NCI-H748 treated with DMSO at 0.1 percent for 48 hours (cell line): ENCODE measurements at places on chromosomes 5 and 9.

GRCh38 chr9:32426278-32426939 lies 42.0 kb downstream of the ACO1 start:
- DNase-seq = no peak

DNA sequence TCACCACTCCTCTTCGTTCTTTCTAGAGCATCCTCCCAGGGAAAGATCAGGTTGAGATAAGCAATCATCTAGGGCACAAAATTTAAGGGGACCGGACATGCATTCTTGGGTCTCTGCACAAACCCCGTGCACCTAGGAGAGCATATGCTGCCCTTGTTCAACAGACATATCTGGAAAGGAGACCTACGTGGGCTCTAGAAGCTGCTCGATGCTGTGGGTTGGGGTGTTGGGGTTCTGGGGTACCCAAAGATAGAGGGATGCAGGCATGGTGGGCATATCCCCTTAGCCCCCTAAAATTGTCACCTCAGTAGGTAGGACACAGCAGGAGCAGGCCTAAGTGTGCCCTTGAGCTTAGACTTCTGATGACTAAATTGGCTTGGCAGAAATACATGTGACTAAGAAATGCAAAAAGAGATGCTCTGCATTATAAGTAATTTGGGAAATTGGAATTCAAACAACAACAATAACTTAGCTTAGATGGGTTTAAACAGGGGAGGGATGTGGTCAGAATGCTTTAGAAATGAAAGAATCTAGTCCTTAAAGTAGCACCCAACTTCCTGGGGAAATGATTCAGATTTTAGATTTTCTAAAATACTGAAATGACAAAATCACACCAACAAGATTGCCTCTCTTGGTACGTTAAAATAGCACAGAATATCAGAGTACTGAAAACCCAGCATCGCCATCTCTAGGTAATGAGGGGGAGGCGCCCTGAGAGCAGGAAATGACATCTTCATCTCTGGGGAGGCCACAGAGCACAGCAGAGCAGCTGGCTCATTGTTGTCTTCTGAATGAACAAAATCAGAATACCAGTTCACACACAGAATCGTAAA lies 172.3 kb downstream of the GNA14 start:
- peak; percentile 10 for DNase-seq

- DNase-seq = no peak
Measured at GRCh38 chr5:157671592-157672330, 428 bp downstream of the C5orf52 start.

- peak; percentile 64 for DNase-seq
Measured at GRCh38 chr5:177455036-177455660, 8.5 kb downstream of the PRR7 start.

GRCh38 chr5:32143617-32144377 lies 30.3 kb downstream of the GOLPH3 start:
- no peak for DNase-seq

DNA sequence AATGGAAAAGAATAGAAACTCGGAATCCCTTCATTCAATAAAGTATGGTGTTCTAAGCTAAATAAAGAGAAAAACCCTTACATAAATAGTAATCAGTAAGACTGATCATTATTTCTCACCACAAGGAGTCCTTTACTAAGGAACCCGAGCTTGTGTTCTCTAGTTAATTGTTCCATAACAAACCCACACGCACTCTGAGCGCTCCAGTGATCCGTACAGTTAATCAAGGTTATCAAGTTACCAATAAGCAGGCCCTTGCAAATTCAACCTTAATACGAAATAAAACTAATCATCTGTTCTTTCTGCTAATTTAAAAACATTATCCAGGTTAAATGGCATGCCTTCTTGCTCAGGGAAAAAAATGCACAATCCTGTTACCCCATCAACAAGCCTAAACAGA lies 224.4 kb downstream of the FRMD3 start:
- DNase-seq = peak; percentile 42

GRCh38 chr9:557601-558201 lies 283.8 kb upstream of the DMRT1 start:
- no peak for DNase-seq

- no peak for DNase-seq
Measured at GRCh38 chr5:128378196-128378595, 159.8 kb downstream of the FBN2 start.

GRCh38 chr9:126859111-126859510 lies 1.3 kb upstream of the ZBTB34 start:
- DNase-seq = no peak

- no peak for DNase-seq
Measured at GRCh38 chr9:6655036-6655435, 9.5 kb upstream of the GLDC start.

- no peak for DNase-seq
Measured at GRCh38 chr9:136806631-136807201, 1.0 kb upstream of the RABL6 start.

- DNase-seq = no peak
Measured at GRCh38 chr5:10227379-10227778, 22.3 kb downstream of the ATPSCKMT start.

DNA sequence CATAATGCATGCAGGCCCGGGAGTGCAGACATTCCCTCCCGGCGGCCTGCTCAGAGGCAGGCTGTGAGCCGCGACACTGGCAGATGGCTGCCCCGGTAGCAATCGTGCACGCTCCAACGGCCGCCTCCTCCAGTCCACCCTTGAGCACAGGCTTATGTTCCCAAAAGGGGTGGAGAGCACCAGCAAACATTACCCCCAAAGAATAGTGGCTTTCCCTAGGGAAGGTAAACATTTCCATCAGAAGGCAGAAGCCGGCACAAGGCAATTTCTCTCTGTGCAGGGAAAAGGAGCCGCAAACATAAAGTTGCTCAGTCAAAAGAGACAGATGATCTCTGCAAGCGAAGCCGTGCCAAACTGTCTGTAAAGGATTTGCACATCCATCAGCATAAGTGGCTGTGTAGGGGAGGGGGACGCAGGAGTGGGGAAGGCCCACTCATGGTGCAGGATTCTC lies 92.5 kb downstream of the SIL1 start:
- DNase-seq = peak; percentile 90

GRCh38 chr5:97838214-97838613 lies 655.2 kb upstream of the RIOK2 start:
- DNase-seq = no peak

DNA sequence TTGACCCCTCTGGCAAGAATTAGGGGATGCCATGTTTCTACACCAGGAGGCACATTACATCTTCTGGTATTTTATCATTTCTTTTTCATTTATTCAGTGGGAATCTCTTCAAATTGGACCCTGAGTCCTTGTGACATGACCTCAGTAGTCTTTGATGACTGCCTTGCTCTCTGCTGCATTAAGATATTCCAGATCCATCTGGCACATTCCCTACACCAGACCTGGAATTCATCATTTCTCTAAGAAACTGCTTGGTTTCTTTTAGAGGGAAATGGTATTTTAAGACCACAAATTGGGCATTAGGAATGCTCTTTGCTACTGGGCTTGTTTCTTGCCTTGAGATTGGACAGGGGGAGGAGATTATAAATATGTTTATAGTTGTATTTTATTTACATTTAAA lies 61.0 kb downstream of the GALNT10 start:
- no peak for DNase-seq

DNA sequence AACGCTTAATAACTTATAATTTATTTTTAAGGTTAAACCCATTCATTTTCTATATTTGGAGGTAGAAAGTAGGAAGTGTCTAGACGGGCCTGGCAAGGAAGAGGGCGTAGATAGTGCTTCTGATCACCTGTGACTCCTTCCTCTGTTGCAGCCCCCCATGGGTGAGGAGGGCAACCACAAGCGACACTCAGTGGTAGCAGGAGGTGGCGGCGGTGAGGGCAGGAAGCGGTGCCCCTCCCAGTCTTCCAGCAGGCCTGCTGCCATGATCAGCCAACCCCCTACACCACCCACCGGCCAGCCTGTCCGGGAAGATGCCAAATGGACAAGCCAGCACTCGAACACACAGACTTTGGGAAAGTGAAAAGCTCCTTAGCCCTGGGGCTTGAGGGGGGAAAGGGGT lies 36.7 kb downstream of the FAXDC2 start:
- no peak for DNase-seq

GRCh38 chr5:52255308-52255707 lies 532.4 kb upstream of the ITGA1 start:
- no peak for DNase-seq

DNA sequence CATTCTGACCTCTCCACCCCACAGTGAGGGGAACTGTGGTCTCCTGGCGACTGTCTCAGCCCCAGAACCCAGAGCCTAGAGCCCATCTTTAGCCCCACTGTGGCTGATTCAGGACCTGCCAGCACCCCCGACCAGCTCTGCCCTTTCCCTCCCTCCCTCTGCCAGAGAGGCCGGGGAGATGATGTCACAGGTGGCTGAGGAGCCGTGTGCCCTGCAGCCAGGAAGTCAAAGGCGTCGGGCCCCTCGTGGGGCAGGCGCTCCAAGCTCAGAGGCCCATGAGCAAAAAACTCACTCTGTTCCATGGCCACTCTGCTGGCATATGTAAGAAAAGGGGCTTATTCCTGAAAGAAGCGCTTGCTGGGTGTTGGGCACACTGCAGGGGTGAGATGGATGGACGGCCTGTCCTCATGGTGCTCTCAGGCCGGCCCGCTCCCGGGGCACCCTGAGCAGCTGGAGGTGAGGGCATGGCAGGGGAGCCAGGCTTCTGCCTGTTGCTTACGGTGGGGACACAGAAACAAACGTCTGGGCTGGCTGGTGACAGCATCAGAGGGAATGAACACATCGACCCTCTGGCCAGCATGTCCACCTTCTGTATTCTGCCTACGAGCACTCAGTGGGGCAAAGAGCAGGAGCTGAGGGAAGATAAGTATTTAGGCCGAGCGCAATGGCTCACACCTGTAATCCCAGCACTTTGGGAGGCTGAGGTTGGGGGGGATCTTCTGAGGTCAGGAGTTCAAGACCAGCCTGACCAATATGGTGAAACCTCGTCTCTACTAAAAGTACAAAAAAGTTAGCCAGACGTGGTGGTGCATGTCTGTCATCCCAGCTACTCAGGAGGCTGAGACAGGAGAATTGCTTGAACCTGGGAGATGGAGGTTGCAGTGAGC lies 41.1 kb downstream of the LAMC3 start:
- no peak for DNase-seq

DNA sequence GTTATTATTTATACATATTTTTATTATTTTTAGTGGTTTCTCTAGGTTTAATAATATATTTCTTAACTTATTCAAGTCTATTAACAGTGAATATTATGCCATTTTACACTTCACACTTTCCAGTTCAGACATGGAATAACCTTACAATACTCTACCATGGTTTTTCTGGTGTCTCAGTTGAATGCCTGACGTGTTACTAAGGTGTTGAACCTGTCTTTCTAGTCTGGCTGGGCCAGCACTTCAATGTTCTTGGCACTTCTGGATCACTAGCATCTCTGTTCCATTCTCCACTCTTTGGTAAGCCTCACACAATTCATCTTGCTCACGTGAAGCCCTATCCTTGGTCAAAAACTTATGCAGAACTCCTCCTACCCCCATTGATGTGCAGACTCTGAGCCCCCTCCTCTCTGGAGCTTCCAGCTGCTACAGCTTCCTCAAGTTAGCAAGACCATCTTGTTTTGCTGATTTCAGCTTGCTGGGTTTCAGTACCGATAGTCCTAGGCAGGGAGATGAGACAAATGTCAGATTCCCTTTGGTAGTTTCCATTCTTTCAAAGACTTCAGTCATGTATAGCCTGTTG lies 243.1 kb downstream of the FBXO4 start:
- no peak for DNase-seq

DNA sequence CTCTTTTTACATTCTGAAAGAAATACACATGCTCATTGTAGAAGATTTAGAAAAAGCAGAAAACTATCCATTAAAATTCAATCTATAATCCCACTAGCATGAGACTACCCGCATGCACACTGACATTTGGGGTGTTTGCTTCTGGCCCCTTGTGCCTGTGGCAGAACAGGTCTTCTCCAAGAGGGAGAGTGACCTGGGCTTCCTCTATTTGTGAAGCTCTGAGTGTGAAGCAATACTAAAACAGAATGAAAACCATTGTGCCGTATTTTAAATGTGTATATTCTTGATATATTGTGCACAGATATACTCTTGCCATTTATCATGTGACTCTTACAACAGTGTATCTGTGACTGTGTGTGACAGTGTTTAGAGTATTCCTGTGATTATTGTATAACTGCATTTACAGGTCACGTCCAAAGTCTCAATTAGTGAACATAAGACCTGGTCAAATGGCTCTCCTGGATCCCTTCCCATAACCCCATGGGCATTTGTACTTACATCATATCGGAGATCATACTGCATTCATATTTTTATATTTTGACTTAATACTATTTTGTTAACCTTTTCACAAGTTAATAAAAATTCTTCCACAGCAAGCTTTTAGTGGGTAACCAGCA lies 14.7 kb upstream of the CPEB4 start:
- DNase-seq = no peak

DNA sequence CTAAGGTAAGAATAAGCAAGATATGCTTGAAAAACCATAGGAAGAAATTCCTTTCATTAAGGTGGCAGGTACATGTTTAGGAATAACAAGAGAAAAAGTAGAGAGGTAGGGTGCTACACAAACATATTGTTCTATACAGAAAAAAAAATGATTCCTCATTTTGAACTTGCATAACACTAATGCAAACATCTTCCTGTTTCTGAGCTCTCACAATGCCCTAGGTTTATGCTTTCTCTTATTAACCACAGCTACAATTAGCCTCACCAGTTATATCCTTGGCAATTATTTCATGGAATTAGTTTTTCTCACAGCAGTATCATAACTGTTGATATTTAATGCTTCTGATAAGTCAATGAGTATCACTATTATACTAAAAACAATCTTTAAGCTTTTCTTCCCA lies 20.7 kb downstream of the CEMIP2 start:
- no peak for DNase-seq

DNA sequence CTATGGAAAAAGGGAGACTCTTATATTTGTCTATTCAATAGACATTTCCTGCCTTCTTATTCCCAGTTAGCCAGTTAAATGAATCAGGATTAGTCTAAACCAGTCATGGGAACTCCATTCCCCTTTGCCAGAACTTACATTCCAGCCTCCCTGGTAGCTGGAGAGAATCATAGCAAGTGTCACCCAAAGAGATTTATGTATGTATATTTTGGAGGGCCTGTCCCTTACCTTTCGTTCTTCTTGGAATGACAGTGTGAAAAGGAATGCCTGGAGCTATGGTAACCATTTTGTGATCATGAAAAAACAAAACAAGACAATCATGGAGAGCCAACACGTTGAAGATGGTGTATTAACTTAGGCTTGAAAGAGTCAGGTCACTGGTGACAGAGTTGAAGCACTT lies 627.7 kb downstream of the CCDC171 start:
- DNase-seq = no peak

- no peak for DNase-seq
Measured at GRCh38 chr5:151686674-151687407, at the start of gene SPARC. TSS of gene SPARC (minus strand) at chr5:151686915. CDS start at chr5:151676188, 10,727 bp downstream.

- DNase-seq = no peak
Measured at GRCh38 chr5:127705120-127705892, 2.1 kb downstream of the CCDC192 start.
